Lung microvascular endothelial cell (primary cell): ENCODE measurements at places on chromosomes 1 and 21.

DNA sequence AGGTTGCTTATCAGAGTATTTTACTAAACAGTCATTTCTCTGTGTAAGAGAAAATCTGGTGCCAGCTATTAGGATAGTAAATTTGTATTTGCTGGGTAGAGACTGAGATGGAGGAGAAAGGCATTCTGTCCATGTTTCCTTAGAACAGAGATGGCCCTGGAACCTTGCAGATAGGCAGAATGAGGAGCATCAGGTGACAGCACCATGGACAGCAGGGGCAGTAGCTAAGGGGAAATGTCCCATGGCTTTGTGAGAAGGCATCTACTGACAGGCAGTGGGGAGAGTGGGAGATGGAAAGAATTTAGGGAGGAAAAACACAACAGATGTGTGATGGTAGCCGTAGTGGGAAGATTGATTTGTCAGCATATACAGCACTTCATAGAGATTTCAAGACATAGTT is 105.0 kb downstream of the PRRX1 start:
- no peak for DNase-seq

GRCh38 chr1:16088996-16089395 is 15.5 kb upstream of the FAM131C start:
- DNase-seq: peak; percentile 89

GRCh38 chr1:22117851-22118250 is 25.0 kb downstream of the WNT4 start:
- DNase-seq: no peak

DNA sequence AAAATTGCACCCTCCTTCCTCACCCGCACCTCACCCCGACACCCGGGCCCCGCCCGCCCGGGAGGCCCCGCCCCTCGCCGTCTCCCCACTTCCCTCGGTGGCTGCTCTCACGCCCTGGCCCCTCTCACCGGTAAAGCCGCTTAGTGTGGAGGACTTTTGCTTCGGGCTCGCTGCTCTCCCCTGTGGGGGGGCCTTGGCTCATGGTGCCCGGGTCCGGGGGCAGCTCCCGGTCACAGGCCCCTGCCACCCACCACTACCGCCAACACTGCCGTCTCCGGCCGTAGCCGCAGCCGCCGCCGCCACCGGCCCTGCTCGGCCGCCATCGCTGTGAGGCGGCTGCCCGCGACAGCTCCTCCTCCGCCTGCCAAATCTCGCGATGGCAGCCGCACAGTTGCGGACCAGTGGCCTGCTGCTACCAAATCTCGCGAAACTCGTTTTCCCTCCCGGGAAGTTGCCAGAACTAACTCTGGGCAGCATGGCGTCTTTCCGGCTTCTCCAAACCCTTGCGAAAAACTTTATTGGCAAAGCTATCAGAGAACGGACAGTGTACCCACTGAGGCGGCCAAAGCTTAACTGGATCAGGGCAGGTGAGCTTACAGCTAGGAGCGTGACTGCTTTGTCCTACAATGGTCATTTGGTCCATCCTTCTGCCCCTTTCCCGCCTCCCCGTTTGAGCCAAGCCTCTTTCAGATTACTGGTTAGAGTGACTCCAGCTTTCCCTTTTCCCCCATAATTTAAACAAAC is at the start of gene SMG5:
TSS of gene SMG5 (minus strand) at position 347 of the 744 bp plus-strand sequence. CDS start at position 202, 145 bp downstream.
- peak; percentile 99 for DNase-seq

DNA sequence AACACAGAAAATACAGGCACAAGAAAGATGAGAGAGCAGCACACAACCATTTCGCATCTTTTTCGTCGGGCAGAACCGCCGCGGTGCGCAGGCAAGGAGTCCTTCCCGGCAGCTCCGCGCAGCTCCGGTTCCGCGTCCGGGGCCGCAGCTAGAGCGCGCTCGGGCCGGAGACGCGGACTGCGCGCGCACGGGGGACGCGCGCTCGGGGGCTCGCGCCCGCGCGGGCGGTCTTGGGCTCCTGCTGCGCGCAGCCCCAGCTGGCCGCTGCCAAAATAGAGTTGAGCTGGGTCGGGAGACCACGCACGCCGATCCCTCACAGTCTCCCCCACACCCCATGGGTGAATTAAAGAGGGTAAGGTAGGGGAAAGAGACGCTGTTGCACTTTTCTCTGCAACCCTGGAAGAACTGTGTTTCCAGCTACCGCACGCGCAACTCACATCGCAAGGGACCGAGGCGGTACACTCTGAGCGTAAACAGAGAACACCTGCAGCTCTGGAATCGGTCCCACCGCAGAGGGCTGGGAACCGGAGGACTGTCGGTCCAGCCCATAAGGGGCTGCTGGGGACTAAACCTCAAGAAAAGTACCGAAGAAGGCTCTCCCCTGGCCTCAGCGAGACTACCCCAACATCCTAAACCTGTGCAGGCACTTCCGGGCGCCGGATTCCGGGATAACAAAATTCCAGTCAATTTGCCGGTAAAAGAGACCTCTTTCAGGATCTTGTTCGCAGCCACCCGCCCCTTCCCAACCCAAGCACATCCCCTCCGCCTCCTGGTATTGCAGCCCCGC is 1.7 kb downstream of the NR5A2 start:
- DNase-seq: peak; percentile 64

DNA sequence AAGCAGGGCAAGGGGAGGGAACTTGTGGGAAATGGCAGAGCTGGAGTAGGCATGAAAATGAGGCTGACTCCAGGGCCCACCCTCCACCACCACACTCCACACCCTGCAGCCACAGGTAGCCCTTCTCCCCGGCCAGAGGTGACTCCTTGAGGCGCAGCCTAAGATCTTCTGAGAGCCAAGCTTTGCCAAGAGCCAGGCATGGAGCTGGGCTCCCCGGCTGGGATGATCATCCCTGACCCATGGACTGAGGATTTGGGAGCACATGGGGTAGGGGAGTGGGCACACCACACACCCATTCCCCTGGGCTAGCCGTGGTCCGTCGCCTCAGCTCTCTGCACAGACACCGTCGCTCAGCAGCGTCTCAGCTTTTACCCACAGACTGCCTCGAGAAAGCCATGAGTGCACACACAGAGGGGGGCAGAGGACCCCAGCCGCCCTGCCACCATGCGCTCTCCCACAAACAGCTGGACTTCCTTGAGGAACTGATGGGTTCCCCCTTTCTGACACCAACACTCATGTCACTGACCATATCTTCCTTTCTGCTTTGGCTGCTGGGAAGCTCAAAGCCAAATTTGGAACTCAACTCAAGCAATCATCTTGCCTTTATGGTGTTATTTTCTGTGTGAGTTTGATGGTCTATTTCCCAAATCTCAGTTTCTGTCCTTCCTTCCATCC is 123.6 kb upstream of the RUNX3 start:
- no peak for DNase-seq

- no peak for DNase-seq
Observed at GRCh38 chr1:54982739-54983138, 2.3 kb downstream of the TMEM61 start.

DNA sequence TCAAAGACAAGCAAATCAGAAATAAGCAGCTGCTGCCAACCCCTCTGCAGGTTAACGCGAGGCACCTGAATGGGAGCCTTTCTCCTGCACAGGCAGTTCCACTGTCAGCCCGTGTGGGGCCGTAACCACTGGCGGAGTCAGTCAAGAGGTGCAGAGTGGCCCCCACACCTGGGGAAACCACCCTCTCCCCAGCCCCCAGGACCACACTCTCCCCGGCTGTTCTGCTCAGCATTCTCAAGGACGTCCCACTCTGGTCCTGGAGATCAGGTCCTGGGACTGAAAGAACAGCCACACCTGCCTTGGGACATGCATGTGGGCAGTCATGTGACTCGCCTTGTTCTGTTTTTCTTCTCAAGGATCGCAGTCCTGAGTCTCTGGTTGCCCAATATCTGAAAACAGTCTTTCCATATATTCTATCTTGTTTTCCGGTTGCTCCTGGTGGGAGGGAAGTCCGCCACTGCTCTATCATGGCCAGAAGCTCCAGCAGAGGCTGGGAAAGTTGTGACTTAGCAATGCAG is 252.5 kb downstream of the PTPRU start:
- DNase-seq: no peak

- DNase-seq: no peak
Observed at GRCh38 chr1:26318338-26319064, 743 bp downstream of the CD52 start.

DNA sequence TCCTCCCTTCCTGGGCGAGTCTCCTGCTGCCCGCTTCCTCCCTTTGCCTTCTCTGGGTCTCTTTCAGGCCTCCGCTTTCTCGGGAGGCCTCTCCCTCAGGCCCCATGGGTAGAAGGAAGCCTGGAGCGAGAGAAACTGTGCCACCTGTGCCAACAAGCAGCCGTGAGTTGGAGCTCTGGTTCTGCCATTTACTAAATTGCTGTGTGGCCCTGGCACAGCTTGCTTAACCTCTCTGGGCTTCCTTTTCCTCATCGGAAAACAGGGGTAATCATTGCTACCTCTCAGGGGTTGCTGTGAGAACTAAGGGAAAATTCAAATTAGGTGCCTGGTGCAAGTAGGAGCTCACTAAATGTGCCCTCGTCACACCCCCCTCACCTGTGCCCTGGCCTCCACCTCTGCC is 80.4 kb downstream of the PAX7 start:
- no peak for DNase-seq

DNA sequence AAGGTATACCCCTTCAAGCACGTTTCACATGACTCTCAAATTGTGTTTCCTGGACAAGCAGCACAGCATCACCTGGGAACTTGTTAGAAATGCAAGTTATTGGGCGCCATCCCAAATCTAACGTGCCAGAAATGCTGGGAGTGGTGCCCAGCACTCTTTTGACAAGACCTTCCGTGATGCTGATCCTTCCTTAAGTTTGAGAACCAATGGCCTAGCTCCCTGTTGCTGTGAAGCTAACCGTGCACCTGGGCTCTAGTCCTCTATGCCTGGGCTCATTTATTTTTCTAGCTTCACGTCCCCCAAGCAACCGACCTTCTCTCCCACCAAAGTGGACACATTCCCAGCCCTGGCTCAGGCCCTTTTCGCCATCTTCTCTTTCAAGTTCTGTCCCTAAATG is 4.3 kb downstream of the BEST4 start:
- DNase-seq: no peak

- DNase-seq: no peak
Observed at GRCh38 chr1:240332672-240333071, 241.0 kb downstream of the FMN2 start.

GRCh38 chr1:104196136-104196535 is 446.4 kb downstream of the AMY1C start:
- no peak for DNase-seq

GRCh38 chr1:78224861-78225552 is 179.2 kb downstream of the GIPC2 start:
- DNase-seq: no peak

- no peak for DNase-seq
Observed at GRCh38 chr1:38741341-38741740, 118.2 kb downstream of the RRAGC start.

DNA sequence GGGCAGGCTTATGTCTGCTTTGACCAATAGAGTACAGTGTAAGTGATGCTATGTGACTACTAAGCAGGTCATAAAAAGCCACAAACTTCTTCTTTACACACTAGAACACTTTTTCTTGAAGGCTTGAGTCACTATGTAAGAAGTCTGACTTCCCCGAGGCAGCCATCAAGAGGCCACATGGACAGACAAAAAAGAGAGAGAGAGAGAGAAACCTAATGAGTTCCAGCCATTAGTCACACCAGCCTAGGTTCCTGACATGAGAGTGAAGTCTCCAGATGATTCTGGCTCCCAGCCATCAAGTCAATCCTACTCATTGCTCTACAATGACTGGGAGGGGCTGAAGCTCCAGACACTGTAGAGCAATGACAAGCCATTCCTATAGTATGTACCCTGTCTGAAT is 101.4 kb downstream of the LHX9 start:
- peak; percentile 57 for DNase-seq
